NCI-H460 (cell line): ENCODE measurements at places on chromosomes 12 and 14.

DNA sequence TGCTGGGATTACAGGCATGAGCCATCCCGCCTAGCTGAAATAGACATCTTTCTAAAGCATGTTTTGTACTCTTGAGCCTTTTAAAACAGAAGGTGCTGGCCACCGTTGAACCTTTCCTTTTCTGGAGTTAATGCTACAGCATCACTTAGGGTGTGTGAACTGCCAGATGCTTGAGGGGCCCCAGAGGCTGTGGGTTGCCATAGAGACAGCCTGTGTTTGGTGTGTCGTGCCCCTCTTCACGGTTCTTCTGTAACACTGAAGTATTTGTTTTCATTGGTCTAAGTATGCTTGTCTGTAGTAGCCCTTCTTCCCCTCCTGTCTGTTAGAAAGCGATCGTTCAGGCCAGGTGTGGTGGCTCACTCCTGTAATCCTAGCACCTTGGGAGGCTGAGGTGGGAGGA, 30.8 kb downstream of the PLEKHG3 start:
- DNase-seq = no peak

DNA sequence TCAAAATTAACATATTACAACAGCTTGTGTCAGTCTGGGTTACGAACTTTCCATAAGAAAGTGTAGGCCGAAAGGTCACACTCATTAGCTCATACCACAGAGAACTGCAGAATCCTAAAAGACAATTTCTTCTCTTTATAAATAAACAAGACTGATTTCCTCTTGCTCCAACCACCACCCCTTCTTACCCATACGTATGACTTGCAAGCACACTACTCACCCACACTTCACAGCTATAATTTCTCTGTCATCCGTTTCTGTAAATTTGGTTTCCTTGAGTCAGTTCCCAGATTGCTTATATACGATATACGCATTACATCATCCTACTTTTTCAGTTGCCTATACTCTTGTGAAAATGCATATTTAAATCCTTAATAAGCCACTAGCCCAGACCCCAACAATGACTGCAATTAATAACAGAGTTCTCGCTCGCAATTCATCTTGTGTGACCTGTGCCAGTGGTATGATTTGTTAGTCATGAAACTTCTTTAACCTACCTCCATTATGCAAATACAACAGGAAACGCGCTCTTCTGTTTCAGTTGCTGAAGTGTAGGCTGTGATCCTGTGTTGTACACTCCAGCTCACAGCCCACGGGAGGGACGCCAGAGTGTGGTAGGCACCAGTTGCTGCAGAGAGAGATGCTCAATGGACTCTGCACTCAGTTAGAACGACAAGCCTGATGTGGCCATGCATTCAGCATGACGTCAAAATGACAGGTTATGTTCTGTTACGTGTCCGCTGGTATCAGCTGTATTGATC, 417.6 kb downstream of the PDZRN4 start:
- no peak for DNase-seq

DNA sequence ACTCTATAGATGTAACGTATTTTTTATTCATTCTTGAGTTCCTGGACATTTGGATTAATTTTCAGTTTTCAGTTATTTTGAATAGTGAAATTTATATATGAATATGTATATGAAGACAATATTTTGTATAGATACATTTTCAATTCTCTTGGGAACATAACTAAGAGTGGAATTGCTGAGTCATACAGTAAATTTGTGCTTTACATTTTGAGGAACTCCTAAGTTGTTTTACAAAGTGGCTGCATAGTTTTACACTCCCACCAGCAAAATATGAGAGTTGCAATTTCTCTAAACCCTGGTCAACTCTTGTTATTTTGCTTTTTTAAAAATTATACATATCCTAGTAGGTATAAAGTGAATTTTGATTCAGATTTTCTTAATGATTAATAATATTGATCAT, 1838.6 kb upstream of the SEL1L start:
- no peak for DNase-seq

GRCh38 chr12:50785406-50786001, 21.6 kb downstream of the ATF1 start:
- DNase-seq = no peak

DNA sequence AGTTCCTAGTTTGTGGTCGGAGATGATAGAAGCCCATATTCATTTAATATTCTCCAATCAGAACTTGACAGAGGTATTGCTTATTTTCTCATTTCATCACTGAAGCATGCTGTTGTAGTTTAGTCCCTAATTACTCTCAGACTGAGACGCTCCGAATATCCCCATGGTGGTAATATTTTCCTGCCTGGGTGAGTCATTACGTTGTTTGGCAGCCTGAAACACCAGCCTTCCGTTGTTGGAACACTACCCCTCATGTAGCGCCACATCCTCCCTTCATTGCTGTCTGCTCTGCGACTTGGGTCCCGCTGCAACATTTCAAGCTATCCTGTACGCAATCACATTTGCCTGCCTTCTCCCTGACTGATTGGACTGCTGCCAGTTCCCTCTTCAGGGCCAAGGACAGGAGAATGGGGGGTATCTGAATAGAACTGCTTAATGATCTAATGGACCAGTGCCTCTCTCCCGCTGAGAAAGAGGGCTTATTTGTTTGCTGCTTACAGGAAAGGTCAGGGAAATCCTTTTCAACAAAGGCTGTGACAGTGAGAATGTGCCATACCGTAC, 369.1 kb downstream of the NPAS3 start:
- no peak for DNase-seq
